ENCODE measurements at places on chromosomes 7 and 10. TPM values are rescaled to one million over a fixed set of nuclear protein-coding genes. Genes with fewer than 3 reads are reported as not detected.

- H3K4me3 ChIP-seq, result peak overlapping the region; percentile 89
- H3K27ac ChIP-seq, result peak overlapping the region; percentile 93
- H3K27me3 ChIP-seq, result no peaks in the 10 kb centered on the region
- peaks cover 33% of the 10 kb centered on the region for H3K4me1 ChIP-seq
These were observed 926 bp upstream of the PCBD1 start for GRCh38 chr10:70889291-70889690.

DNA sequence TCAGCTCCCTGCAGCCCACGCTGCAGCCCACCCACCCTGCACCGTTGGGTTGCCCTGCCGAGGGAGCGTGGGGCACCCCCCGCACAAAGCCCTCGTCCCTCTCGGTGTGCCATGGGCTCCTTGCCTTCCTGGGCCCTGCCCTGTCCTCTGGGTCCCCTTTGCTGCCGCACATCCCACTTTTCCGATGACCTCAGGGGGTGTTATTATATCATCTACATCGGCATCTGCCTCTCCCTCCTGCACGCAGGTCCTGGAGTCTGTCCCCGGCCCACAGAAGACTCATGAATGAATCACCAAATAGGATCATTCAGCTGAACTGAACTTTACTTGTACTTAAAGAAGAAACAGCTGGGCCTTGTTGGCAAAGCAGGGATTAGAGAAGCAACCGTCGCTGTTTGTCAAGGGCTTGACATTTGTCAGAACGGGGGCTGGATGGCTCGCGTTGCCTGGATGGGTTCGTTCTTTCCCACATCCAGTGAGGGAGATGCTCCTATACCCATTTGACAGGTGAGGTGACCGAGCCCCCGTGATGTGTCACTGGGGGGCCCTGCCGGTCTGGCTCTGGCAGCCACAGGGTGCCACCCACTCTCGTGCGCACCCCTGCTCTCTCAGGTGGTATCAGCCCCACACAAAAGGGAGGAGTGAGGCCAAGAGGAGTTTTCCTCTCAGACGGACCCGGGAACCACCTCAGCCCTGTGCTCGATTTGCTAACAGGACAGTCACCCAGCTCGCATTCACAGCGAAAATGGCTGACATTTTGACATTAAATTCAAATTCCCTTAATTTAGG is 58.6 kb upstream of the EBF3 start:
- no peaks in the 10 kb centered on the region for H3K36me3 ChIP-seq
- no peak overlapping the region for H3K27ac ChIP-seq
- no peaks in the 10 kb centered on the region for H3K27me3 ChIP-seq
- H3K4me1 ChIP-seq, result no peaks in the 10 kb centered on the region
- DNase-seq, result no peak

Gene GPR22
- total RNA-seq, result not detected

Gene PTER
- 40.7 TPM for total RNA-seq

Gene CADPS2
- not detected for total RNA-seq

Gene PPP1R17
- total RNA-seq, result not detected

Gene MUC3A
- total RNA-seq, result not detected

- H3K4me3 ChIP-seq, result no peak overlapping the region
- H3K27me3 ChIP-seq, result no peaks in the 10 kb centered on the region
- no peak overlapping the region for H3K27ac ChIP-seq
- DNase-seq, result no peak
- no peaks in the 10 kb centered on the region for H3K4me1 ChIP-seq
These were observed 106.6 kb upstream of the SHH start for GRCh38 chr7:155918720-155919390.

Gene TSPAN13
- 1.2 TPM for total RNA-seq

Measured in activated T-cell treated with anti-CD3 and anti-CD28 coated beads, Interleukin-2, amount 50 U/mL, for 72 hours (primary cell).